ENCODE measurements at places on chromosomes 5 and 9.

GRCh38 chr5:61295365-61295764 lies 36.7 kb upstream of the ZSWIM6 start:
- no peak for DNase-seq

GRCh38 chr9:130780865-130781504 lies 54.1 kb upstream of the ABL1 start:
- DNase-seq = no peak

GRCh38 chr5:69039829-69040228 lies 54.0 kb upstream of the SLC30A5 start:
- DNase-seq = no peak

DNA sequence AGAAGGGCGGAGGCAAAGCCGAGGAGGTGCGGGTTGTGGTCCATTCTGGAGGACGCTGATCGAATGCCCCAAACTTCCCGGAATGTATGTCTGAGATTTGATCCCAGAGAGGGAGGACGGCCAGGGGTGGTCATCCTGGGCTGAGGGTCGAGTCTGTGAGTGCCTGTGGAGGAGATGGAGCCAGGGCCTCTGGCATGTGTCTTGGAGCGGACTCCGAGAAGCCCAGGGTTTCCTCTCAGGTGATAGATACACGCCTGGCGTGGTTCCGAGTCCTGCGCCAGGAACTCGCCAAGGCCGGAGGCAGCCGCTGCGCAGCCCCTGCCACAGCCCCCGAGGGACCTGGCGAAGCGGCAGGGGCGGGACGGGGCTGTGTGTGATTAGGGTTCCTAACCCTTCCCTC lies 363 bp downstream of the ZNF454 start:
- no peak for DNase-seq

- DNase-seq = no peak
Measured at GRCh38 chr5:119383008-119383407, 27.2 kb downstream of the TNFAIP8 start.

DNA sequence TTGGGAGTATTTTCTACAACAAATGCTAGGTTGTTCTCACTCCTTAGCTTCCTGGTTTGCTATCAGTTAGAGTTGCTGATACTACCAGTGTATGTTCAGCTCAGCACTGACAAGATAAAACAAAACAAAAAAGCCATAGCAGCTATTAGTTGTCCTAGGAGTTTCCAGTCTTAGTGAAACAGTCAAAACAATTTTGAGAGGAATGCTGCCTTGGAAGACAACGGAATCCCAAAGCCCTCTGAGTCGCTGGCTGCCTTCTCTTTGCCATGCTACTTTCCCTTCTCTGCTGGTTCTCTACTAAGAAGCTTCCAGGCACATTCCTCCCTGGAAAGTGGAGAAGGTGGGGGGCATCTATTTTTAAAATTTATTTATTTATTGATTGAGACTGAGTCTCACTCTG lies 5.4 kb upstream of the CREBRF start:
- no peak for DNase-seq

DNA sequence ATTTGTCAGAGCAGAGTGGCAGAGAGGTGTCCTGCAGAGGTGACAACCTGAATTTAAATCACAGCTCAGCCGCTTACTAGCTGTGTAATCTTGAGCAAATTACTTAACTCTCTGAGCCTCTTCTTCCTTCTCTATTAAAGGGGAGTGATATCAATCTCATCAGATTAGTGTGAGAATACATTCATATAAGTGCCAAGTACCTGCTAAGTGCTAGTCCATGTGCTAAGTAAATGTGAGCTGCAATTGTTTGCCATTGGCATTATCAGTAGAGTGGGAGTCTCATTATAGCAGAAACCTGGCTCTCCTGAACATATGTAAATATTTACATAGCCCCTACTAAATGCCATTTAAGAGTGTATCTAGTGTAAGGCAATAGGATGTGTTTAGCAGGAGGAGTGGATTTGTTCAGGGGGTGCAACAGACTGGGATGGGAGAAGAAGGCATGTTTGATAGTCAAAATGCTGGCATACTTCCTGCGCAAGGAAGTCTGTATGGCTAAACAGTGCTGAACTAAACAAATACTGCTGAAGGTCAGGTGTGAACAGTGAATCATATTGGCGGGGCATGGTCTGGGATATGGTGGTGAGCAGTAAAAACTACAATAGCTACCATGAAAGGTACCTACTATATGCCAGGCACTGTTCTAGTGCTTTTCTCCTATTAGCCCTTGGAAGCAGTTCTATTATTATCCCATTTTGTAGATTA lies 74.5 kb downstream of the F2RL2 start:
- DNase-seq = no peak

DNA sequence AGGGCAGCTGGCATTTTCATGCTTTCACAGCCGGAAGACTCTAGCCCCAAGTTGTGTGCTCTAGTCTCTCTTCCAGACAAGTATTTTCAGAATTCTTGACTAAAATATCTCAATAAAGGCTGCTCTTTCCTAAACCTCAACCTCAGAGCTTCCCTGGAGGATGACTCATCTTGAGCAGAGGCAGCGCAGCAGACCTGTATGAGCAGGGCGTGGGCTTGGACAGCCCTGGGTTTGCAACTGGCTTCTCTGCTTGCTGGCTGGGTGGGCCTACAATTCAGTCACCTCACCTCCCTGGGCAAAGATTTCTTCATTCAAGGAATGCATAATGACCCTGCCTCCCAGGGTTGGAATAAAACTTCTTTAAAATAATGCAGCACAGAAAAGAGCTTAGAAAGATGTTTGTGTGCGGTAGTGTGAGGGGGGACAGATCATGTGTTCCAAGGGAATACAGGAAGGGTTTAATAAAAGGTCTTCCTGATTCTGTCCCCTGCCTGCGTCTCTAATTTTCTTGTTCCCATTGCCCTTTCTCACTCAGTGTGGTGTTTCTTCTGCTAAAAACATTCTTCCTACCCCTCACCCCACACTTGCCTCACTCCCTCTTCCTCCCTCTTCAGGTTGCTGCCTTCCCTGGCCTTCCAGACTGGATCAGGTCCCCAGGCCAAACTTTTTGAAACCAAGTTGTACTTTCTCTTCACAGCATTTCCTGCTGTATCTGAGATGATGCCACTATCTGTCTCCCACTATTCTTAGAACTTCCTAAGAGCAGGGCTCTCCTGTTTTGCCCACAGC lies 39.4 kb upstream of the MAP1B start:
- peak; percentile 87 for DNase-seq

GRCh38 chr9:137478962-137479861 lies 20.1 kb upstream of the NSMF start:
- DNase-seq = no peak

DNA sequence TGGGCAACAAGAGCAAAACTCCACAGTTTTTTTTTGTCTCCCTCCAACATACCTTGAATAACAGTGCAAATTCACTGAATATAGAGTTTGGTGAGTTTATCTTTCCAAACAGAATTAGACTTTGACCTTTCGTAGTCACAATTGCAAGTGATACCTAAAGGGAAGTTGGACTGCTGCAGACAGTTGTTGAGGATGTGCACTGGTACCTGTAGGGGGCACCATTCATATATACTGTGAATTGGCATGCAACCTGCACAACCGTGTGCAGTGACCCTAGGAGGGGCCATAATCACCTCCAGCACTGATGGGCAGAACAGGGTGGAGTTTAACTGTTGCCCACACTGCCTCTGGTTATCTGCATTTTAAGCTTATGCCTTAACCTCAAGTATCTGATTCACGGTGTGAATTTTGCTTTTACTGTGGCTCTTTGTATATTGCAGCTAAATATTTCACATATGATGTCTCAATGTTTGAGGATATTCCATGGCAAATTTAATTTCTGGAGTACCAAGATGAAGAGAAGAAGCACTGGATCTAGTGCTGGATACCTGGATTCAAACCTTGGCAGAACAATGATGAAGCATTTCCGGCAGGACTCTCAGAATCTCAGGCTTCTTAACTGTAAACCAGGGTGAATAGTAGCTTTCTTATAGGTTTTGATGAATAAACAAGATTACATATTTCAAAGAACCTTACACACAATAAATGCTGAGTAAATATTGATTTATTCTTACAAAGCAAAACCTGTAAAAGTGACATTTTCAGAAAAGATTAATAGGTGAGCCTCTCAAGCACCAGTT lies 144.3 kb downstream of the ACTBL2 start:
- no peak for DNase-seq

DNA sequence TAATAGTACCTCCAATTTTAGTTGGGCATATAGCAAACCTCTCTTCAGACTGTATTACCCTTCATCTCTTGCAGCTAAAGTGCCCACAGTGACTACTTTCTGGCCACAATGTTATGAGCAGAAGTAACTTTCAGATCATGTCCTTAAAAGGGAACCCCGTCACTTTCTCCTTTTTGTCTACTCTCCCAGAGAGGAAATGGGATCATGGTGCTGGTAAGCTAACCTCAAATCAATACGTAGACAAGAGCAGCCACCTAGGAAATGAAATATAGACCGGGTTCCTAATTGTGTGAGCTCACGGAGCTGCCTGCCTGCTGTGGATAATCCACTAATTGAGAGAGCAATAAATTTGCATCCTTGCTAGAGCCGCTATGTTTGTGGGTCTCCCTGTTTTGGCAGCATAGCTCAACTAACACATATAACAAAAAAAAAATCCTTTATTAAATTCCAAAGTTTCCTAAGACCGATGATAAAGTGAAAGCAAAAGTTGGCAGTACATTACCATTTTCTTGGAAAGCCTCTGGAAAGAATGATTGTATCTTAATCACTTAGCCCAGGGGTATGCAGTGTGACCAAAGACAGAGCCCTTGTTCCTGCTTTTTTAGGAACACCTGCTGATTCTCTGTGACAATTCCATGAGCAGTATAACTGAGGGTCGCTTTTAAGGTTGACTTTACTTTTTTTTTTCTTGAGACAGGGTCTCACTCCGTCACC lies 5.6 kb upstream of the IL7R start:
- no peak for DNase-seq

GRCh38 chr9:68669218-68669617 lies 35.8 kb upstream of the PIP5K1B start:
- DNase-seq = no peak

GRCh38 chr5:143066556-143067281 lies 296.5 kb downstream of the ARHGAP26 start:
- no peak for DNase-seq

DNA sequence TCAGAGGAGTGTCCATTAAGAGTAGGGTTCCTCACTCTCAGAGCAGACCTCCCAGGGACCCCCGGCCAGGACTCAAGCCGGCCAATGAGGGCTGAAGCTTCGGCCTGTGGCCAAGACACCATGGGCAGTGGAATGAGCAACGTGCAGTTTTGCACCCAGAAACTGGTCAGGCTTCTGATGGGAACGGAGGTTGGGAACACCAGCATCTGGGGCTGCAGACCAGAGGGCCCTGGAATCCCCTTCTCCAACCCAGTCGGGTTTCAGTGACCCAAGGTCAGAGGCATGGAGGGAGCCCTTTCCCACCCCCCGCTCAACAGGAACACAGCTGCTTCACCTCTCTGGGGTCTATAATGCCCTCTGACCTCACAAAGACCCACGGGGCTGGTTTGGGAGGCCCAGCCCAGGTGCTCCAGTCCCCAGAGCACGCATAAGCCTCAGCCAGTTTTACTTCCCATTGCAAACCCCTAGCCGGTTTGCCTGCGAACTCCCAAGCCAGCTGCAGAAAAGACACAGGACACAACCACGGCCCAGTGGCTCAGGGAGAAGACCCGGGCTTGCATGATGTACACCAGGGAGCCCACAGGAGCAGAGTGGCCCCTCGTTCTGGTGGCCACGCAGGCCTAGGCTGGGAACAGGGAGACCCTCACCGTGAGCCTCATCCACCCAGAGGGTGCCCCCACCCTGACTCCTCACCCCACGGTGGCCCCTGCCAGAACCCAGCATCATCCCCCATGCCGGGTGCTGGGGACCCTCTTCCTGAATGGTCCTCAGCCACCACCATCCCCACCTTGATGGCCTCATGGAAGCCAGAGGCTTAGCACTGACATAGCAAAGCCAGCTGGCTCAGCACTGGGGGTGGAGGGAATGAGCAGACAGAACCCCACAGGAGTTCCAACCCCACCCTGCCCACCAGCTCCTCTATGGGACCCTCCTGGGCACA lies 30.6 kb downstream of the VAV2 start:
- no peak for DNase-seq

DNA sequence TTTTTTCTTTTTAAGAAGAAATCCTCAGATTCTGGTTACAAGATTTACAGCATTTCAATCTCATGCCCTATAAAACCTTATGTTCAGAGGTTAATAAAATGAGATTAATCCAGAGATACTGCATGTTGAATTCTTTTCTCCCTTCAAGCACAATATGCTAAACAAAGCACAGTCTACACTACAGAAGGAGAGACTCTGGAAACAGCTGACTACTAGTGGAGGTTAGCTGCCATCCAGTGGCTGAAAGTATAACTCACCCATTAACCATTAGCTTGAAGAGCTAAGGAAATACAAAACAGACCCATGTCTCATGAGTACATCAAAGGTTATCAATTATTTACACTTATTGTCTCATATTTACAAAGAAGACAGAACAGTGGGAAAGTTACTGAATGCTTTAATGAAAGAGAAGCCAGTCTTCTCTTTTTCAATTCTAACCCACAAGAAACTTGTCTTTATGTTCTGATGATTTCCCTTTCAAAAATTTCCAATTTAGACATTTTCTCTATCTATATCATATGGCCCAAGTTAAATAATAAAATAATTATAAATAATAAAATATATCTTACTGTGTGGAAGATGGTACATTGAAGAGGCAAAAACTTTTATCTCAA lies 12.7 kb upstream of the DNAH5 start:
- DNase-seq = peak; percentile 24

DNA sequence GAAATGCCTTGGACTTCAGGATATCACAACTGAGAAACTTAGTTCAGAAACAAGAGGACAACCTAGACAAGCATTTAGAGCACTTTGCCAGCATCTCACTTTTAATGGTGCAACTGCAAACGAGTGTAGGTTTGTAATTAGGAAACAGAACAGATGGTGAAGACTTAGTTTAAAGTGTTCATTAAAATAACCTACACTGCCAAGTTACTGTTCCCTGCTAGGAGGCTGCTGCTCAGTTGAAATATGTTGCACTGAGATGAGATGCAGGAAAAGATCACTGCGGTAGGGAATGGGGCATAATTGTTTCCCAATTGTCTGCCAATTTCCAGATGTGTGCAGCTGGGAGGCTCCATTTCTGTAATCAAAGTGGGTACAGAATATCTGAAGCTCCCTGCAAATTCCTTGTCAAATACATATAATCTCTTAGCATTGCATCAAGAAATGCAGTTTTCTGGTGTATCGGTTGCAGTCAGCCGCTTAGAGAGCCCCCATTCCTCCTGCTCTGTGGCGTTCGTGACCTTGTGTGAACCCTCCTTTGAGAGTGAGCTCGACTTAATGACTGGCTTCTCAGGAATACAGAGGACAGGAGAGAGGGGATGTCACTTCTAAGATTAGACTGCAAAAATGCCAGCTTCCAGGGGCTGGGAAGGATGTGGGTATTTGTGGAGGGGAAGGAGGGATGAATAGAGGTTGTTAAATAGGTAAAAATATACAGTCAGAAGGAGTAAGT lies 448.9 kb downstream of the MED10 start:
- no peak for DNase-seq

GRCh38 chr9:81682797-81683196 lies 6.5 kb downstream of the TLE1 start:
- DNase-seq = no peak

- no peak for DNase-seq
Measured at GRCh38 chr9:130672466-130672865, 8.1 kb downstream of the PRDM12 start.

GRCh38 chr9:115786321-115786720 lies 367.3 kb upstream of the PAPPA start:
- DNase-seq = no peak
